ENCODE measurements at places on chromosomes 13 and 19.

DNA sequence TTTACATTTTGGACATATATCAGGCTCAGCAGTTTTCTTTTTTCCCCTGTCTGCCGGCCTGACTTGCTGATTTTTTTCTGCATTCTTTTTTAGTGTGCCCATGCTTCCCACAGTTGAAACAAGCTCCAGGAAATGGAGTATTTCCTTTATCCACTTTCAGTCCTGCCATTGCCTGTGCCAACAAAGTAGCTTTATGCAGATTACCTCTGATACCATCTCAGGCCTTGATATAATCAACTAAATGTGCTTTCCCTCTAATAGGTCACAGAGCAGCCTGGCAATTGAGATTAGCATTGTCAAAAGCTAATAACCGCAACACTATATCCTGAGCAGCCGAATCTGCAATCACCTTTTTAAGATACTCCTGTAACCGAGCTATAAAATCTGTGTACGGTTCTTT lies 9.2 kb downstream of the MRPS12 start:
- DNase-seq: no peak

DNA sequence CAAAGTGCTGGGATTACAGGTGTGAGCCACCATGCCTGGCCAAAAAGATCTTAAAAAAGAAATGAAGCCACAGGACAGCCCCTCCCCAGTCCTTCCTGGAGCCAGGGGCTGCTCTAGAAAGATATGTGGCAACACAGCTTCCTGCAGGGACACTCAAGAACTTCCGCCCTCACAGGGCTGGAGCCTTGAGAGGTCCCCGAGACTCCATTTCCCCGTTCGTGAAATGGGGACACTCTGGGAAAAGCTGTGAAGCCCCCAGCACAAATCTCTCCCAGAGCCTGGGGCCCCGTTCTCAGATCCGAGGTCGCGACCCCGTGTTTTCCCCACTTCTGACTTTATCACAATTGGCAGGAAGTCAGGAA lies 2.5 kb upstream of the GPX4 start:
- DNase-seq: no peak

DNA sequence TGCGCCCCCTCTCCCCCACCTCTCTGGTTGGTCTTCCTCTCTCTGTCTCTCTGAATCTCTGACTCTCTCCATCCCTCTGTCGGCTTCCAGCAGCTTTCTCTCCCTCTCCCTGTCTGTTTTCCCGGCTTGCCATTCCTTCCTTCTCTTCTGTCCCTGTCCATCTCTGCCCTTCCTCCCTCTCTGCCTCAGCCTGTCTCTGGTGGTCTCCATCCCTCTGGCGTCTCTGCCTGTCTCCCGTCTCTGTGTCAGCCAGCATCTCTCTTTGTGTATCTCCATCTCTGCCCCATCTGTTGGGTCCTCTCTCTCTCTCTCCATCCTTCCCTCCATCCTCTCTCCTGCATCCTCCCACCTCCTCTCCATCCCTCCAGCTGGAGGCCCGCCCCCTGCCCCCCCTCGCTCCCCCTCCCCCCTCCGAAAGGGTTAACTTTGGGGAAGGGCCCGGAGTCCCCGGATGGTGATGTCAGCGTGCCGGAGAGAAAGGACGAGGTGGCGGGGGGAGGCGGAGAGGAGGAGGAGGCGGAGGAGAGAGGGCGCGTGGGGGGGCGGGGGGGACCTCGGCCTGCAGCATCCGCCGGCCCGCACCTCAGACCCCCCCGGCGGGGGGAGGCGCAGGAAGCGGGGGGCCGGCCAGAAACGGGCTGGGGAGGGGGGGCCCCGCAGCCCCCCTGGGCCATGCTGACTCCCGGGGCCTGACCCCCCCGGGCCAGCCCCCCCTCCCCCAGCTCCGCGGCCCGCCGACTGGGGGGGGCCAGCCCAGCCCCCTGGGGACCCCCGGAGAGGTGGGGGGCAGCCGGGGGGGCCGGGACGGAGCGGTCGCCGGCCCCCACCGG lies at the start of gene BRSK1:
TSS of gene BRSK1 (plus strand) at position 450 of the 830 bp plus-strand sequence. CDS start 446 bp downstream, outside the sequence.
- no peak for DNase-seq

DNA sequence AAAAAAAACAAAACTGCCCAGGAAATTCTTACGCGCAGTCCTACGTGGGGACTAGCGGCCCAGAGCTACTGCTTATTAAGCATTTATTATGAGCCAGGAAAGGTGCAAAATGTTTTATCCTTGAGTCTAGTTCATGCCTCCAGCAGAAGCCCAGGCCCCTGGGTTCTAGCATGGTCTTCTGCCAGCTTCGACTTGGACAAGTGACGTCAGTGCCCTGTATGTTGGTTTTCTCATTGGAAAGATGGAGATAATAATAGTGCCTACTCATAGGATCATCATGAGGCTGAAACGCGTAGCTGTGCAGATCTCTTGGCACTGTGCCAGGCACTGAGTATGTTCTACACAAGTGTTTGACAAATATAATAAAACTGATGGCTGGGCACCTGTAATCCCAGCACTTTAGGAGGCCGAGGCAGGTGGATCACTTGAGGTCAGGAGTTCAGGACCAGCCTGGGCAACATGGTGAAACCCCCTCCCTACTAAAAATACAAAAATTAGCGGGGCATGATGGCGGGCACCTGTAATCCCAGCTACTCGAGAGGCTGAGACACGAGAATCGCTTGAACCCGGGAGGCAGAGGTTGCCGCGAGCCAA lies 12.4 kb upstream of the SULT2B1 start:
- no peak for DNase-seq

DNA sequence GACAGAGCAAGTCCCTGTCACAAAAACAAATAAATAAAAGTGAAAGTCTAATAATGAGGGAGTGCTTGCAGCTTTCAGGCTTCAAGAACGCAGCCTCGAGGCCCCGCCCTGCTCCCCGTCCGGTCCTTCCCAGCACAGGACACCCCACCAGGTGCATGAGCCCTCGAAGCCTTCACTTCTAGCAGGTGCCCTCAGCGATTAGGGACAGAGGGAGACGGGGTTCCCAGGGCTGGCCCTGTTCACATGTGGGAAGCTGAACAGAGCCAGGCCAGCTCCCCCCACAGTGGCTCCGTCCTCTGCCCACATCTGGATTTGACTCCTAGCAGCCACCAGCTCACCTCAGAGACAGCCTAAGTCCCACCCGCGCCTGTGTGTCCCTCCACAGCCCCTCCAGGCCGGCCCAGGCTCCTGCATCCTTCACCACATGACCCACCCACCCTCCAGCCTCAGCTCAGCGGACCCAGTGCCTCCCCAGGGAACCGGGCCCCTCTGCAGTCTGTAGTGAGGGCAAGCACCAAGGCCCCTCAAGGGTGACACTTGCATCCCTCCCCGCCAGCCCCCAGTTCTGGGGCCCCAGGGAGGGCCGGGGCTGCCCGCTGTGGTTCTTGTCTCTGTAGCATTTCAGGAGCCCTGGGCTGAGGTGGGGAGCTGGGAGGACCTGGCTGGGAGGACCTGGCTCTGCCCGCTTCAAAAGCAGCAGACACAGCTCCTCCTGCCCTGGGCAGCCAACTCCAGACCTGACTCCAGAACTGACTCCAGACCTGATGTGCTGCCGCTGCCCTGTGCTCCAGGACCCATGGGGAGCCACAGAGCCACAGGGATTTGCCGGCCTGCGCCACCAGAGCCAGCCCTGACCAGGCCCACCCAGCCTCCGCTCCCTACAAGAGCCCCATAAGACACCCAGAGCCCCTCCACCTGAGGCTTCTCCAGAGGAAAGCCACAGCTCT lies 27.2 kb downstream of the GPX4 start:
- DNase-seq: no peak

DNA sequence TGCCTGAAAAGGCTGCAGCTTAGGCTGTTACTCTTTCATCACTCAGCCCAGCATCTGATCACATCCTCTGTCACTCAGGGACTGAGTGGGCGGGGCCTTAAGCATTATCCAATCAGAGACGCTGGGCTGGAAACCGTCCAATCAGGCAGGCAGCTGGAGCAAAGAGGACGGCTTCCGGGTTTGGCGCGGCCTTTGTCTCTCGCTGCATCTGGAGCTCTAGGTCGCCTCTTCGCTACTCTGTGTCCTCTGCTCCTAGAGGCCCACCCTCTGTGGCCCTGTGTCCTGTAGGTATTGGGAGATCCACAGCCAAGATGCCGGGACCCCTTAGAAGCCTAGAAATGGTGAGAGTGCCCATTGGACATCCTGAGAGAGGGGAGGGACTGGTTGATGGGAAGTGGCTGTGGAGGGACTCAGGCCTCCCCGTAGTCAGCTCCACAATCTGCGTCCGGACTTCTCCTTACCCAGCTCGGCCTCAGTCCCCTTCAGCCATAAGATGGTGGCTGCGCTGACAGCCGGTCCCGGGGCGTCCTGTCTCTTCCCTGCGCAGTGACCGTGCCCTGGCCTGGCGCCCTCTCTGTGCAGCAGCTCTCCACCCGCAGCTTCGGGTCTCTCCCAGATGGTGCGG lies at the start of gene ZNF486:
TSS of gene ZNF486 (plus strand) at position 195 of the 625 bp plus-strand sequence. CDS start at position 312, 117 bp downstream.
- DNase-seq: peak; percentile 96

DNA sequence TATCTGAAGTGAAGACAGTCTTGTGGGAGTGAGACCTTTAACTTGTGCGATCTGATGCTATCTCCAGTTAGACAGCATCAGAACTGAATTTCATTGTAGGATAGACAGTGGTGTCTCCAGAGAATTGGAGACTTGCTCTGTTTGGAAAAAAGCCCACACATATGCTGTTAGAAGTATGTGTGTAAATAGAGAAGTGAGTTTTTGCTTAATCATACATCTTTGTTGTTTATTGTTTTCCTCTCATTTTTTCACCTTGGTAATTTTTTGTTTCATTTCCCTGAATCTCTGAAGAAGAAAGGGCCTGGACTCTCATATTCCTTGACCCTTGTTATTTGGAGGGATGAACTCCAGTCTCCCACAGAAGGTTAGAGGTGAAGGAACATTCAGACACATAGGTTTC lies 21.8 kb downstream of the FPR3 start:
- DNase-seq: no peak

- DNase-seq: no peak
Observed at GRCh38 chr19:45613926-45614725, 12.1 kb upstream of the GPR4 start.

DNA sequence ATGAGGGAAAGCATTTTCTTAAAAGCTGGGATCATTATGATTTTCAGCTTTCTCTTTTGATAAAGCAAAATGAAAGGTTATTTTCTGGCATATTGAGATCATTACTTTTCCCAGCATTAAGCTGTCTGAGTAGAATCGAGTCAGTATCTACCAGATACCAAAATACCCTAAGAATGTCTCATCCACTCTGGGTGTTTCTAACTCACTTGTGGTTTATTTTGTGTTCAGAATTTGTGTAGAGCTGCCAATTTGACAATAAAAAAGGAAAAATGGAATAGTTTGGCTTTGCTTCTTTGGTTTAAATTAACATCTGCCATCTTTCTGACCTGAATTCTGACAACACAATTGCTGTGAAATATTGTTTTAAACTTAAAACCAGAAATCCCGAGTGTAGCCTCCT lies 438.7 kb upstream of the ARGLU1 start:
- DNase-seq: no peak

All from iPS DF 6.9 (cell line).